ENCODE measurements at places on chromosomes 16 and 17. TPM values are rescaled to one million over a fixed set of nuclear protein-coding genes. Genes with fewer than 3 reads are reported as not detected.
A peak's percentile ranks its signal among the peaks of the same experiment; 100 is the strongest.

- DNase-seq: no peak
Measured at GRCh38 chr16:85301231-85301630, 189.0 kb upstream of the CIBAR2 start.

DNA sequence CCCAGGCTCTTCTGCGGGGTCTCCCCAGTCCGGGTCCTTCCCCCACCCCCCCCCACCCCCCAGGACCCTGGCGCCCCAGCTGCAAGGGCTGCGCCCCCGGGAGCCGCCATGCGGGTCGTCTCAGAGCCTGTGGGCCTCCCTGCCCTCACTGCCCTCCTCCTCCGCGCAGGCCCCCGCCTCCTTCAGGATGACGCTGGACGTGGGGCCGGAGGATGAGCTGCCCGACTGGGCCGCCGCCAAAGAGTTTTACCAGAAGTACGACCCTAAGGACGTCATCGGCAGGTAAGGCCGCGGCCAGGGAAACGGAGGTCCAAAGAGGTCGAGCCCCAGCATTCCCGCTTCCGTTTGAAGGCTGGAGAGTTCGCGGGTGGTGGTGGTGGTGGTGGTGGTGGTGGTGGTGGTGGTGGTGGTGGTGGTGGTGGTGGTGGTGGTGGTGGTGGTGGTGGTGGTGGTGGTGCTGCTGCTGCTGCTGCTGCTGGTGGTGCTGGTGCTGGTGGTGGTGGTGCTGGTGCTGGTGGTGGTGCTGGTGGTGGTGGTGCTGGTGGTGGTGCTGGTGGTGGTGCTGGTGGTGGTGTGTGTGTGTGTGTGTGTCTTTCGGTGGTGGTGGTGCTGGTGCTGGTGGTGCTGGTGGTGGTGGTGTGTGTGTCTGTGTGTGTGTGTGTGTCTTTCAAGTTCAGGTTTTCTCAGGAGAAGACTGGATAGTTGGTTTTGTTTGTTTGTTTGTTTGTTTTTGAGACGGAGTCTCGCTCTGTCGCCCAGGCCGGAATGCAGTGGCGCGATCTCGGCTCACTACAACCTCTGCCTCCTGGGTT is 615 bp downstream of the PHKG2 start:
- peak; percentile 49 for DNase-seq

DNA sequence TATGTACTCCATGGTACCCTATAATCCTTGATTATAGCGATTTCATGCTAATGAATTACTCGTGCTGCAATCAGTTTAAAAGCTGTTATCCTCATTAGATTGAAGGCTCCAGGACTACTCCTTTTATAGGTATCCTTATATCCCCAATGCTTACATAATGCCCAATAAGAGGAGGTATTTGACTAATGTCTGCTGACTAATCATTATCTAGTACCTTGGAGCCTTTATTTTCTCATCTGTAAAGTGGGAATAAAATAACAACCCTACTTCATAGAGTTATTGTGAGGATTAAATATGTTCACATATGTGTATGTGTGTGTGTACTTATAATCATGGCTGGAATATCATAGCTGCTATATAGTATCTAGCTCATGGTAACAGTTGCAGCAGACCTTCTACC is 1031.5 kb downstream of the CDH11 start:
- no peak for DNase-seq

The KRTAP4-3 gene
- not detected for total RNA-seq

The IL17C gene
- total RNA-seq: not detected

GRCh38 chr16:67528222-67528869 is at the start of gene RIPOR1:
Gene RIPOR1, plus strand, starts transcription at chr16:67528829. Its CDS starts 9,618 bp downstream, at chr16:67538447.
- DNase-seq: peak; percentile 70

GRCh38 chr16:66594739-66595138 is 9.8 kb upstream of the CMTM3 start:
- no peak for DNase-seq

Data from mucosa of descending colon (tissue), 3 donors.